ENCODE measurements at places on chromosomes 11 and 22.

- no peak for DNase-seq
Measured at GRCh38 chr22:18966748-18967147, 30.7 kb upstream of the PRODH start.

DNA sequence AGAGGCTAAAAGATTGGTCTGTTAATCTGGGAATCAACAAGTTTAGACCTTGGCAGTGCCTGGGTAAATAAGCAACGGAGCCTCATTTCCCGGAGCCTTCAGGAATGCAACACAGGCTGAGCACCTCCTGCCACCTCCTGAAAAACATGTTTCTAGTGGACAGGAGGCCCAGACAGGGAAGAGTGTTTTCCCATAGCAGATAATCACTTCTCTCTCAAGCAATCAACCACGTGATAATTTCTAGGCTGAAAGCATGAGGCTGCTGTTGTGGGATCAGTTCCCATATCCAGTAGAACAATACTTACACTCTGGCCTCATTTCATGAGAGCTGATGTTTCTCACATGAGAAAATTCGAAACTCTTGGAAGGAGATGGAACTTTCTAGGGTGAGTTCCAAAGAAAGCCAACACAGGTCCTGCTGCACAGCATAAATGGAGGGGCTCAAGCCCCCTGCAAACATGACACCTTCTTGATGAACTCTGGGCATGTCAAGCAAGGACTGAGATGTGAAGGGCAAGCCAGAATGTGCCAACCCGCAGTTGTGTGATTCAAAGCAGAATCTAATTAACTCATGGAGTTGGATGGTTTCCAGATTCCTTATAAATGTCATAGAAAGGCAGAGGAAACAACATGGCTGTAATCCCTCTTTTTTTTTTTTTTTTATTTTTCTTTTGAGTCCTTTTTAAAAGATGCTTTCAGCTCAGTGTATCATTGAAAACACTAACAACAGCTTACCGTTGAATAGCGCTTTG is 228.5 kb upstream of the SESN3 start:
- DNase-seq = no peak

DNA sequence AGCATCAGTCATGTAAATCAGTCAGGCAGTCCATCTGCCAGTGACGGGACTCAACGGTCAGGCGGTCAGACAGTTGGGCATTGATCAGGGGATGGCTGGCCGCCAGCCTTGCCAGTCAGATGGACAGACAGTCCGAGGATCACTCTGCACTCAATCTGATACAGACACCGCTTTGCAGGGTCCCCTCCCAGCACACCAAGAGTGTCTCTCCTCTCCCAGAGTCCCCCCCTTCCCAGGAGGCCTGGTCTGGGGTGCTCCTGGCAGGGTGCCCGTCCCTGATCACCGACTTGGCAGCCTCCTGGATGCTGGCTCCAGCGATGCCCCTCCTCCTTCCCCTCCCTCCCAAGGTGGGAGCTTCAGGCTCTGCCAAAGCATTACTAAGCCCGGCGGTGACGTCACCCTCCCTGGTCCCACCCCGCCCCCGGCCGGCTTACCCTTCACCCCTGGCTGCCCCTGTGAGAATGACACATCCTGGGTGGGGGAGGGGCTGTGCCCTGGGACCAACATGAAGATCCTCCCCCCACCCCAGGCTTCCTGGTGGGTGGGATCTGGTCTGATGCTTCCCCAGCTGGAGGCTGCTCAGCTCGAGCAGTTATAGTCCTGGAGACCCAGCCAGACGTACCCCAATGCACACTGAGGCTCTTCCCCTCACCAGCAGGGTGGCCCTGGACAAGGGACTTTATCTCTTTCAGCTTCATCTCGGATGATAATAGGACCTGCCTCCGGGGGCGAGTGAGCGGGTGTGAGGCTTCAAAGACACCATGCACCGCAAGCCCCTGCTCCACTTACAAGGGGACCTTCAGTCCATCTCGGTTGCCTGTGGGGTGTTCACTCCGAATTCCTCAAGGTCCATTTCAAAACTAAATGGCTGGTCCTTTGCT is 69.2 kb downstream of the CD82 start:
- DNase-seq = peak; percentile 62

DNA sequence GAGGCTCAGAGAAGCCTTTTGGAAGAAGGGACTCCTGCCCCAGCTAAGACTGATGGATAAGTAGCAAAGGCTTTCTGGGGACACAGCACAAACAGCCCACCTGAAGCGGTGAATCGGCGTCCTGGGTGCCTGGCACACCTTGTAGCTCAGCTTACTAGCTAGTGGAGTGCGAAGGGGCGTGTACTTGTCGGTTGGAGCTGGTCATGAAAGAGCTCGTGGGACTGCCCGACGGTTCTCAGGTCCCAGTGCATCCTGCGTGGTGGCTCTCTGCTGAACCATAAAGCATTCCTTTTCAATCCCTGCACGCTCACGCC is 690 bp upstream of the UVRAG start:
- no peak for DNase-seq

Data from frontal cortex (tissue), 4 donors.